ENCODE measurements at places on chromosomes 13 and 19.

GRCh38 chr19:15595069-15595468, 19.9 kb upstream of the CYP4F8 start:
- no peak for DNase-seq

GRCh38 chr13:71621174-71622124, 245.6 kb downstream of the DACH1 start:
- DNase-seq = no peak

GRCh38 chr19:23415034-23415433, 19.8 kb upstream of the ZNF91 start:
- DNase-seq = no peak

DNA sequence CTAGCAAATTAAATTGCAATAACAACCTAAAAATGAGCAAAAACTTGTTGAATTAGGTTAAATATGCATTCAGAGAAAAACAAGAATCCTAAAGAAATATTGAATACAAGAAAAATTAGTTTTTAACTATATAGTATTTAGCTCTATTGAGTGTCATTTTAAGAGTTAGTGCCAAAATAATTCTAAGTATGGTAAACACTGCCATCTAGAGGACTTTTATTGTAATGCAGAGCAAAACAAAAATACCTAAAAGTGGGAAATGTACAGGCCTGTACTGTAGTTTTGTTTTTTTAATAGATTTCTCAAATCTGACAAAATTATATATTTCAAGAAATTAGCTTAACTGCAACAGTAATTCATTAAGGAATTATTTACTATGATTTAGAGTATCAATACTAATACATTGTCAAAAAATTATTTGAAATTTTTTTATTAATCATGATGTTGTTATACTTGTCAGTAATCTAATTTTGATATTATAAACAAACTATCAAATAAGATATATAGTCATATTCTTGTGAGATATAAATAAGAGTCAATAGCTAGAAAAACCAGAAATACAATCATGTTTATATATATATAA, 8.2 kb upstream of the PCDH9 start:
- peak; percentile 43 for DNase-seq

DNA sequence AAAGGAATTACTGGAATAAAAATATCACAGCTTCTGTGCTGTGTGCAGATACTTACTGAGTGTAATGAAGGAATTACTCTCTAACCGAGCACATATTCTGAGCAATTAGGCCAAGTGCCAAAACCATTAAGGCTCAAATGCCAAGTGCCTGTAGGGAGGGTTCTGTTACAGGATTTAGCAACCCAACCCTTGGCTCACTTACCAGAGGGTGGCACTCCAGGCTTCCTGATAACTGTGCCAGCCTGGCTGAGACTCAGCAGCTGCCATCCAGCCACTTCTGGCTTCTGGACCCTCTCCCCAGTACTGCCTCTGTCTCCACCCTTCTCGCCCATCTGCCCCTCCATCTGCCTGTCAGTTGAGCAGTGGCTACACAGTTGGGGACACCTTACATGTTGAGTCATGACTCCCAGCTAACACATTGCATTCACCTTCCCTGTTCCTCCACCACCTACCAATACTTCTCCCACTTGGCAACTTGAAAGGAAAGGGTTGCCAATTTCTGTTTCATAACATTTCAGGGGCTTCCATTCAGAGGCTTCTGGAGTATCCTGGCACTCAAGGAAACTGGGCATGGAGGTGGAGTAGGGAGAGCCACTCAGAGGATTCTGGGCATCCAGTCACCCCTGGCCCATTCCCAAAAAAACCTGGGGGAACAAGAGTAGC, 110.5 kb downstream of the COG6 start:
- DNase-seq = peak; percentile 52

- no peak for DNase-seq
Measured at GRCh38 chr13:99299920-99300341, 7.3 kb downstream of the GPR183 start.

- DNase-seq = no peak
Measured at GRCh38 chr13:76331943-76332712, 554.1 kb downstream of the KCTD12 start.

GRCh38 chr19:31817971-31818797, 468.9 kb upstream of the TSHZ3 start:
- no peak for DNase-seq

DNA sequence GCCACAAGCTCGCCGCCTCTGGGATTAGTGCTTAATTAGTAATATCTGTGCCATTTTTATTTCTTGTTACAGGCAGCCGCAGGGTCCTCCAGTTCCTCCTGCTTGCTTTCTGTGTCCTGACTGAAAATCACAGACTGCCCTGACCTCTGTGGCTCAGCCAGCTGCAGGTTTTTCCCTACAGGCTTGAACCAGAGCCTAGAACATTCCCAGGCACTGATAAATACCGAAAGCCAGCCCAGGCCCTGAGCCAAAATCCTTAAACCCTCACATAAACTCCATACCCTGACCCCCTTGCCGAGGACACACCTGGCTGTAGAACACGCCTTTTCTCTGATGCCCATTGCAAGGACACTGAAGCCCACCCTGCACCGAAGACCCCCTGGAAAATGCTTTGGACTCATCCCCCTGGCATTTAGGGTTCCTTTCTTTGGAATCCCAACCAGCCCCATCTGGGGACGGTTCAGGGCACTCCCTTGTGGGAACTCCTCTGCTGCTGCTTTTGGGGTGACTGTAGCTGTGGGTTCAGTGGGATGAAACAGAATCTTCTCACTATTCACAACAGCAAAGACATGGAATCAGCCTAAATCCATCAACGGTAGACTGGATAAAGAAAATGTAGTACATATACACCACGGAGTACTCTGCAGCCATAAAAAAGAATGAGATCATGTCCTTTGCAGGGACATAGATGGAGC, 15.5 kb downstream of the DPP9 start:
- peak; percentile 66 for DNase-seq

DNA sequence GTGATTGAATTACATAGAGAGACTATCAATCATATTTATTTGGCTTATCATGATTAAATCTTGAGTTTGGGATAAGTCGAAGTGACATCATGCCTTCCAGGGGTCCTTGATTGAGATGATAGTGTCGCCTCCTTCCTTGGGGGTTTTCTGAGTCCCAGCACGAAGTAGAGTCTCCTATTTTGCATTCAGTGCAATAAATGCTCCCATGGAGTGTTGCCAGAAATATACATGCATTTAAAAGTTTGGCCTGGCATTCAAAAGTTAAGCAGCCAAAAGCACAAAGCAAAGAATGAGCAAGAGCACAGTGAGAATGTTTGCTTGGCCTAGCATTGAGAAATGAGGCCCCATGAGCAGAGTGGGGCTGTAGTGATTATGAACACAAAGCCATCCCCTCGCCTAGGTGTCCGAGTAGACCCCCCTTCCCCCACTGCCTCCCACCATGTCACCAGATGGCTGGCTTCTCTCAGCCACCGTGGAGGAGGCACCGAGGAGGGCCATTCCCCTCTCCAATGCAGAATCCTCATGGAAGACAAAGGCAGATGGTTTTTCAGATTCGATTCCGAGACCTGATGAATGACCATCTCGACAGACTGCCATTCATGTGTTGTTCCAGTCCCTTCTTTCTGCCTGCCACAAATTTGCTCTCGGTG, 58.8 kb upstream of the UBL3 start:
- no peak for DNase-seq

DNA sequence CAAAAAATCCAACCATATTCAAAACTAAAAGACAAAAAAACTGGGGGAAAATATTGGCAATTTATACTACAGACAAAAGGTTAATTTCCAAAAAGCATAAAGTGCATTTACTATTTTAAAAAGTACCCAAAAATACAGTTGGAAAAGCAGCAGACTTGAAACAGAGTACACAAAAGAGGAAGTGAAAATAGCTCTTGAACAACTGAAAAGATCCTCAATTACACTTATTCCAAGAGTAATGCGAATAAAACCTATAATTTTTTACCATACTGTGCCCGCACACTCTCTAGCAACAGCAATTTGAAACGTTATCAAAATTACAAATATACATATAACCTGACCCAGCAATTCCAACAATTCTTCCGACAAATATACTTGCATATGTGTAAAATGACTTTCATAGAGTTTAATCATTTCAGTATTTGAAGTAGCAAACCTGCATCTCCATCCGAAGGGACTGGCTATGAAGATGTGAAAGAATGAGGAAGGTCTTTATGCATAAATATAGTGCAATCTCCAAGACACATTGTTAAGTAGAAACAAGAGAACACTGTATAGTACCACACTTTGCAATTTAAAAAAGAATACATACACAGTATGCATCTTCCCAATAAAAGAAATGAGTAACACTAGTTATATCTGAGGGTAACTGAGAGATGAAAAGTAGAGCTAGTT, 25.4 kb downstream of the ALG5 start:
- no peak for DNase-seq

DNA sequence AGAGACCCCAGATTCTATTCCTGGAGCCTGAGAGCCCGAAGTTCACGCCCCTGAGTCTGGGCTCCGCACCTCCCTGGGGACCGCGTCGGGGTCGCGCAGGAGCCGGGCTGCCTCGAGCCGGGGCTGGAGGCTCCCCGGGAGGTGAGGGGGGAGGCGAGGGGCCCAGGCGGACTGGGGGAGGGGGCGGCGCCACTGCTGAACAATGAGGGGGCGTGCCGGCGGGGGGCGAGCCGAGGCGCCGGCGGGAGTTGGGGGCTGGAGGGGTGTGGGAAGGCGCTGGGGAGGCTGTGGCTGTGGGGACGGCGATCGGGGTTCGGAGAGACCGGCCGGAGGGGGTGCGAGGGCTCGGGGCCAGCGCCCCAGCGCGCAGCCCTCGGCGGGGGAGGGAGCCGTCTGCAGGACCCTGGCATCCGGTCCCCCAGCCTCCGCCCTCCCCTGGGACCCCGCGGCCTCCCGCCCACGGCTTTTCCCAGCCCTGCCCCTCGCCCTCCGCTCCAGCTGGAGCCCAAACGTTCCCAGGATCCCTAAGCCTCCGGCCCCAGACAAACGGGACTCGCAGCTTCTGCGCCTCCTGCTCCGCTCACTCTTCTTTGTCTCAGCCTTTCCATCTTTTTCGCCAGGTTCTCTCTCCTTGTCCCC, 922 bp downstream of the PLEKHG2 start:
- peak; percentile 64 for DNase-seq

GRCh38 chr19:20607943-20608342, 42.4 kb upstream of the ZNF737 start:
- no peak for DNase-seq

GRCh38 chr13:23750383-23751121, 138.6 kb downstream of the MIPEP start:
- no peak for DNase-seq

GRCh38 chr19:39296906-39297305, 699 bp downstream of the IFNL1 start:
- DNase-seq = no peak

GRCh38 chr19:51007488-51007887, 6.1 kb upstream of the KLK8 start:
- no peak for DNase-seq

DNA sequence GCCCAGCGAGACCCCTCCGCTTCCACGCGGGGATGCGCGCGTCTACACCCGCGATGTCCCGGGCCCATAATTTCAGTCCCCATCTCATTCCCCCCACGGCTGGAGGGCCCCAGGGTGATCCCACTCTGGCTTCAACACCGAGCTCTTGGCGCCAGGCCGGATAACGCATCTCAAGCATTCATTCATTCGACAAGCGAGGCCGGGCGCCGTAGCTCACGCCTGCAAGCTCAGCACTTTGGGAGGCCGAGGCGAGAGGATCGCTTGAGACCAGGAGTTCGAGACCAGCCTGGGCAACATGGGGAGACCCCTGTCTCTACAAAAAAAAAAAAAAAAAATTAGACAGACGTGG, 5.9 kb downstream of the ANGPTL6 start:
- no peak for DNase-seq

DNA sequence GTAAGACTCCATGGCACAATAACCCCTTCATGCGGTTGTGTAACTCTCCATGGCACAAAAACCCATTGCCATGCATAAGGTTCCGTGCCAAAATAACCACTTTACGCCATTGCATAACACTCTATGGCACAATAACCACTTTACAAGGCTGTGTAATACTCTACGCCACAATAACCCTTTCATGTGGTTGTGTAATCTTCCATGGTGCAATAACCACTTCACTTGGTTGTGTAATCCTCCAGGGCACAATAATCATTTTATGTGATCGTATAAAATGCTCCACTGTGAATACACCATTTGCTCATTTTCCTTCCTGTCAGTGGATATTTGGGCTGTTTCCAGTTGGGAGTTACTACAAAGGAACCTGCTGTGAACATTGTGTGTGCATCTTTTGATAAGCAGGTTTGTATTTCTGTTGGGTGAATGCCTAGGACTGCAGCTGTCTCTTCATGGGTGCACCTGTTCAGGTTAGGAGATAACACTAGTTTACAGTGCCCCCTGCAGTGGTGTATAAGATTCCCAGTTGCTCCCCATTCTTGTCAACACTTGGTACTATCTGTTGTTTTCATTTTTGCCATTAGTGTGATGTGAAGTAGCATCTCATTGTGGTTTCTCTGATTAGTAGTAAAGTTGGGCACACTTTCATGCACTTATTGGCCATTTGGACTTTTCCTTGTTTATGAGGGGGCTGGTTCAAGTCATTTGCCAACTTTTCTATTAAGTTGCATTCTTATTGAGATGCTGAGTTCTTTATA, 21.1 kb upstream of the ZSCAN18 start:
- no peak for DNase-seq

DNA sequence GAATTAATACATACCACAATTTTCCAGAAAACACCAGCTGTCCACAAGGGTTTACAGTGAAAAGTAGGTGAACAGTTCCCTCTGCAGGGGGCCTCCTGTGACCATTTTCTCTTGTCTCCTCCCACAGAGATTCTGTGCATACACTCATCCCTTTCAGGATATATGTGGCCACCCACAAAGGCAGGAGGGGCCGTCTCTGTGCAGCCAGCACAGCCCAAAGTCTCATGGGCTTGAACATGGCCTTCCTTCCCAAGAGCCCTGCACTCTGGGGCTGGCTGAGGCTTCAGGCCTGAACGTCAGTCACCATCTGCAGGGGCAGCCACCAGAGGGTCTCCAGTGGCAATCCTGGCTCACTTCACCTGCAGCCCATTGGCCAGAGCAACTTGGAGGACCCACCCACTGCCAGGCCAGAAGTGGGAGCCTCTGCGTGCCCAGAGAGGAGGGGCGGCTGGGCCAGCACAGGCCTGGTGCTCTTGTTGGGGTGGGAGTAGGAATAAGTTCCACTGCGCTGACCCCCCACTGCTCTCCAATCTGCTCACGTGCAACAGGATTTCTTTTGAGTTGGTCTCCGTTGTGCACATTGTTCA, 25.1 kb downstream of the TMEM161A start:
- peak; percentile 54 for DNase-seq

DNA sequence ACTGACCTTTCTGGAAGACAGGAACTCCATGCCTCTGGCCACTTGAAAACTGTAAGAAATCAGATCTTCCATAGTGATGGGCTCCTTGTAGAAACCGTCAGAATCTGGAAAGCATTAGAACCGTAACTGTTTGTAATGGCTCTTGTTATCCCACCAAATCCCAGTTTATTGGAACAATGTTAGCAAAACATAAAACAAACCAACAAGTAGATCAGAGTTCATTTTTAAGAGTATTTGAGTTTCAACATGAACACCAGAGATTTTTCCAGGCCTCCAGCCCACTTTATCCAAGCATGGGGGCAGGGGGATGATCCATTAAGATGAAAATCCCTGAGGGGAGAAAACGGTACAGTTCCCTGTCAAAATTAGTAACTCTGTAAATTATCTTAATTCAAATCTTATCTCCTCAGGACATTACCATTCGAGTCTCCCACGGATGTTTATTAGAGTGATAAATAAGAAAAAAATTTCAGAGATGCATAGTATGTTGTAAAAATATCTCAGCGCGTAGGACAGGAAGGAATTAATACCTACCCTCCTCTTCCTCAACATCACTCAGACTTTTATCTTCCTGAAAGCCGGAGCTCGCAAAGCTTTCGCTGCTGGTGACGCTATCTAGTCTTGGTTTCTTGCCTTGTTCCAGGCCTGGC, 172.5 kb downstream of the FLT1 start:
- peak; percentile 96 for DNase-seq

GRCh38 chr13:31824705-31825517, 85.6 kb downstream of the RXFP2 start:
- peak; percentile 49 for DNase-seq

All from EH (cell line).